ENCODE measurements at places on chromosomes 6 and 20. TPM values are rescaled to one million over a fixed set of nuclear protein-coding genes. Genes with fewer than 3 reads are reported as not detected.

BIRC7 gene
- total RNA-seq, result not detected

EPHA7 gene
- 0.09 TPM for total RNA-seq

FKBP1A gene
- total RNA-seq, result 124 TPM

LPA gene
- not detected for total RNA-seq

GINS1 gene
- total RNA-seq, result 1.4 TPM

CNR1 gene
- total RNA-seq, result 8.3 TPM

DNAH8 gene
- not detected for total RNA-seq

NFATC2 gene
- not detected for total RNA-seq

NOTCH4 gene
- 0.70 TPM for total RNA-seq

RUNX2 gene
- total RNA-seq, result 6.3 TPM

SLC22A23 gene
- total RNA-seq, result 3.0 TPM

MUC21 gene
- not detected for total RNA-seq

Measured in pericardium fibroblast (primary cell).